MV-4-11 (cell line): ENCODE measurements at places on chromosomes 4 and X.

GRCh38 chr4:186819342-186820086, 95.9 kb upstream of the FAT1 start:
- peak; percentile 74 for DNase-seq

DNA sequence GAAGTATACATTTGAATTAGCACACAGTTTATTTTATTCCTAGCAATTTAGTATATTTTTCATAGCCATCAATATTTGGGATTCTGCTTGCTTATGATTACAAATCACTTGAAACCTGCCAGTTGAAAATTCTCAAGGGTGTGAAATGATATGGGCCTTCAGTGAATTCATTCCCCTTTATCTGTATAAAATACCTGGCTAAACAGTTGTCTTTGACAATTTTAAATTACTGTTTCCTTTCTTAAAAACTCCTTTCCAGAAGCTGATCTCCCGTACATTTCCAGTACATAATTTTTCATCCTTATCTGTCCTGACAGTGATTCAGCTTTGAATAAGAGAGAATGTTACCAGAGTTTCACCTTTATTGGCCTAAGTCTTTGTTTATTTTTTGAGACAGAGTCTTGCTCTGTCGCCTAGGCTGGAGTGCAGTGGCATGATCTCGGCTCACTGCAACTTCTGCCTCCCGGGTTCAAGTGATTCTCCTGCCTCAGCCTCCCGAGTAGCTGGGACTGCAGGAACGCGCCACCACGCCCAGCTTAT, 13.9 kb downstream of the ATP7A start:
- DNase-seq, result no peak

GRCh38 chr4:24805067-24805466, 9.7 kb downstream of the SOD3 start:
- no peak for DNase-seq

DNA sequence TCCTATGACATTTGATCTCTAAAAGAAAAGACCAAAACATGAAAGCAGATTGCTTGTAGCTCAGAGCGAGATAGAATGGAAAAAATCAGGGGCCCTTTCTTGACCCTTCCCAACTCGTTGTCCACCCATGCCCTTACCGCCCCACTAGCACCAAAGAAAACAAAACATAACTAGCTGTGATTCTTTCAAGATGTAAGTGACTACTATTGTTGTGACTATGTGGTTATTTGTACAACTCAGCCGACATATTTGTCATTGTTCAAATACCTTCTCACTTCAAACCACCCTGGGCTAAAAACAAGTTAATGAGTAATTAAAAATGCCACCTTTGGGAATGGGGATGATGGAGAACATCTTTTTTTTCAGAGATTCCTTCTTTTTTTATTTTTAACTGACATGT, 171.2 kb upstream of the GPC4 start:
- no peak for DNase-seq

- peak; percentile 96 for DNase-seq
Observed at GRCh38 chr4:85474818-85475630, at the start of gene ARHGAP24. ARHGAP24 (plus strand) TSS chr4:85475150.

DNA sequence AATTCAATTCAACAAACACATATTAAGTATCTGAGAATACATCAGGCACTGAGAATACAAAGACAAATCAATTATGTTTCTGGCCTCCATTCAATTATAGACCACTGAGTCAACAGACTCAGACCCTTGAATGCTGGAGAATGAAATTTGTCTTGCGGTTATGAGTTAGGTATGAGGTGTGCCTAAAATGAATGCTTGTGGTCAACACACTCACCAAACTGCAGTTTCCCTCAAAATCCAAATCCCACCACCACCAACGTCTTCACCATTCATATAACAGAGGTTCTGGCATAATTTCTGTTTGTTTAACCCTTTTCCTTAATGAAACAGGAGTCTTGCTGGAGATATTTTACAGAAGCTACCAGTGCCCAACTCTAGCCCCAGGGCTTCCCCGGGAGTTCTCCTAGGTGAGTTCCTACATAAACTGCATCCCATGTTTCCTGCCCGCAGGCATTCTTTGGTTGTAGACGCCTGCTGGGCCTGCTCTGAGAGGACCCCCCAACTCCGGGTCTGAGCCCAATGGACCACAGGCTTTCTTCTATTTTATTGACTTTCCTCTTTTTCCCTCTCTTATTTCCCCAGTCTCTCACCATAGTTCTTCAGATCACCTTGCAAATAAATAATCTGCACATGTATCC, 119.2 kb downstream of the DDX53 start:
- DNase-seq, result no peak

GRCh38 chrX:81537723-81538122, 335.8 kb downstream of the SH3BGRL start:
- no peak for DNase-seq

DNA sequence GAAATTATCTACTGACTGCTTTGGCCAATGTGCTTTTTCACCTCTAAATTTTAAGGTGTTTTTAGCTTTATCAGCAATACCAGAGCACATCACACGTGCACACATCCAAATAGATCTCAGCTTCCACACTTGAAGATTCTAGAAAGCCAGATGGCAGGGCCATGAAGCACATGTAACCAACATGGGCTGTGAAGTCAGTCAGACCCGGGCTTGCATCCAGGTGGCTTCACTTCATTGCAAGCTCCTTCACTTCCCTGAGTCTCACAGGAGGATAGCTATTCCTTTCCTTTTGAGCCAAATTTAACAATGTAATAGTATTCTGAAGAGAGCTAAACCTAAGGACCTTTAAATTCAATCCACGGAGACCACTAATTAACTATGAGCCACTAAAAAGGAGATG, 86.5 kb downstream of the SH3RF1 start:
- no peak for DNase-seq

DNA sequence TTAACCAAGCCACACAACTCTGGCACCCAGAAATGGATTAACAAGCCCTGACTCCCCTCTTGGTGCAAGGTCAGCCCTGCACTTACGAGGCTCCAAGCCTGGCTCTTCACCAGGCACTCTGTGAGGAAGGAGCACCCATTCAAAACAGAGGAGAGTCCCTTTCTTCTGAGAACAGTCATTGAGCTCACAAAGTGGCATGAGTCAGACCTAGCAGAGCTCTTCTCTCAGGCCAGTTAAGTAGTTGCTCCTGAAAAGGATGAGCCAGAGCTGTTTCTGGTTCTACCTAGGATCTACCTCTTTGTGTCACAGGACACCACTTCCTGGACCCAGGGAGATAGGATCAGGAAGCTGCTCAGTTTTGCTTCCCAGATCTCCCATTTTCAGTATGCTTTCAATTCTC, 48.2 kb downstream of the EVC2 start:
- no peak for DNase-seq
